ENCODE measurements at places on chromosomes 16 and 17. TPM values are rescaled to one million over a fixed set of nuclear protein-coding genes. Genes with fewer than 3 reads are reported as not detected.
A peak's percentile ranks its signal among the peaks of the same experiment; 100 is the strongest.

Gene MRPL58
- total RNA-seq, result 68.9 TPM

DNA sequence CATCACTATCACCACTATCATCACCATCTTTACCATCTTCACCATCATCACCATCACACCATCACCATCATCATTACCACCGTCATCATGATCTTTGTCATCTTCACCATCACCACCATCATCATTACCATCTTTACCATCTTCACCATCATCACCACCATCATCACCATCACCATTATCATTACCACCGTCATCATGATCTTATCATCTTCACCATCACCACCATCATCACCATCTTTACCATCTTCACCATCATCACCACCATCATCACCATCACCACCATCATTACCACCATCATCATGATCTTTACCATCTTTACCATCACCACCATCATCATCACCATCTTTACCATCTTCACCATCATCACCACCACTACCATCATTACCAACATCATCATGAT lies 10.2 kb upstream of the ZNF469 start:
- DNase-seq, result no peak

DNA sequence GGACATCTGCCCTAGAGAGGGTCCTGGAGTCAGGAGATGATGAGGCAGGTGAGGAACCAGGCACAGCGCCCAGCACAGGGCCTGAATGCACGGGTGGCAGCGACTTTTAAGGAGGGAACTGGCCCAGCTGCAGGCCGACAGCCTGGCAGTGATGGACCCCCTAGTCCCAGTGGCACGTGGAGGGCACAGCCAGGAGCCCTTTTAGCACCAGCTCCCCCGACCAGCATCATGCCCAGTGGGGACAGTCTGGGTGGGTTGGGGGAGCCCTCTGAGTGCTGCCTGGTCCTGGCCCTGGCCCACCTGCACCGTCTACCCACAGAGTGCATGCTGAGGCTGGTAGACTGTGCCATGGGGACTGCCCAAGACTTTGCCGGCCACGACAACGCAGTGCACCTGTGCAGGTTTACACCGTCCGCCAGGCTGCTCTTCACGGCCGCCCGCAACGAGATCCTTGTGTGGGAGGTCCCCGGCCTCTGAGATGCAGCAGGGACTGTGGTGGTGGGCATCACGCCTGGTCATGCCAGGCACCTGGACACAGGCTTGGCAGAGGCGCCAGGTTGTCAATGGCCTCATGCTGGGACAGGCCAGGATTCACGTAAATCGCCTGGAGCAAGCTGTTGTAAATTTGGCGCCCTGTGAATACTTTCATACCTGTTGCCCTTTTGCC lies 686 bp upstream of the RHOT2 start:
- DNase-seq, result no peak

- peak; percentile 92 for DNase-seq
Measured at GRCh38 chr16:88487920-88488851, 35.1 kb downstream of the ZFPM1 start.

DNA sequence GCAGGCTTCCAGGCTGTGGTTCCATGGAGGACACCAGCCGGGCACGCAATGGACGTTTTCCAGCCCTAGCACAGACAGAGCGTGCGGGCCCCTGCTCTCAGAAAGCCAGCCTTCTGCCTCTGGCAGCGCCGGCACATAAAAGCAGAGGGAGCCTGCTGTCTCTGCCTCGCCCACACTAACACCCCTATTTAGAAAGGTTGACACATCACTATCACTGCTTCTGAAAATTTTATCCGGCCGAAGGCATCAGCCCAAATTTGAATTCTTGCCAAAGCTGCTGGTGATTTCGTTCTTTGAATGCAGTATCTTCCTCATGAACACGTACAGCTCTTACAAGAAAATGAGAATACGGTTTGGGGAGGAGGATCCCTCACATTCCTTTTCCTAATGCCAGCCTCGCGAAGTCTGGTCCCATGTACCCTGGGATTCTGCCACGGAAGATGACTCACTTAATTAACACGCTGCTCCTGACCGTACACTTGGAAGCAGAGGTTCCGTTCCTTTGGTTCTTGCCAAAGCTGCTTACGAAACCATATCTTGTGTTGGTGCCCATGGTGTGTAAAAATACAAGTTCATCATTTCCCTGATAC lies 1.3 kb upstream of the RAB11FIP3 start:
- peak; percentile 30 for DNase-seq

GRCh38 chr17:4497101-4497824 lies 1.4 kb upstream of the SPNS2 start:
- DNase-seq, result no peak

DNA sequence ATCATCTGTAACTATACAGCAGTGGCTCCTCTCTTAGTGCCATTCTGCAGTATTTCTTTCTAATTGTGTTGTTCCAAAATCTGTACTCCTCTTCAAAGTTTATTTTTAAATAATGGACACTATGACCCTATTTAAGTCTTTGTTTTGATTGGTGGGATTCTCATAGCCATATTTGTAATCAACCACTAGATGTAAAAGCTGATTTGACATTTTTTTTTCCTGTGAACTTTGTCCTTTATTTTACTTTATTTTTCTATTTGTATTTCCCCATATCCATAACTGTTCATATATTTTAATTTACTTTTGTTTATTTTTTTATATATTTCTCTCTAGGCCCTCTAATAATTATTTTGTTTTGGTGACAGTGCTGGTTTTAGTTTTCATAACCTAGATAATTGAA lies 544.4 kb downstream of the KCNJ2 start:
- DNase-seq, result no peak

DNA sequence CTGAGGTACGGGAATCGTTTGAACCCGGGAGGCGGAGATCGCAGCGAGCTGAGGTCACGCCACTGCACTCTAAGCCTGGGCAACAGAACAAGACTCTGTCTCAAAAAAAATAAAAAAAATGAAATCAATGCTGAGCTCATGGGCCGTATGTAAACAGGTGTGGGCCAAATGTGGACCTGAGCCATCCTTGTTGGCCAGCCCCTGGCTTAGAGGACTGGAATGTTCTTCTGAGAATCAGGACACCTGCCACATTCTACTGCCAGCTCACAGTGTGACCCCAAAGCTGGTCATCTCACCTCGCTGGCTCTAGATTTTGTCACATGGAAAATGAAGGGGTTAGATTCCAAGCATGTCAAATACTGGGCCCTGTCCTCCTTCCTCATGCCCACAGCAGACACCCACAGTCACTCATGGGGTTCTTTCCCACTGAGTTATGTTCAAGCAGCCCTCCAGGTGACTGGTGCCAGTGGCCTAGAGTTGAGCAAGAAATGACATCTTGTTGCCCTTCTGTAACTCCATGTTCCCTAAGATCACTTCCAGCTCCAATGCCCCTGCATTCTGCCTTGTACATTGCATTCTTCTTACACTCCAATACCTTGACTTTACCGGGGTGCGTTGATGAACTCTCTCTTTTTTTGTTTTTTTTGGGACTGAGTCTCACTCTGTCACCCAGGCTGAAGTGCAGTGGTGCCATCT lies 110.6 kb downstream of the ABCC1 start:
- DNase-seq, result no peak

All from HepG2 (cell line).